ENCODE measurements at places on chromosomes 13 and 19.

- peak; percentile 27 for DNase-seq
Measured at GRCh38 chr19:17170538-17171297, 44.4 kb upstream of the USE1 start.

DNA sequence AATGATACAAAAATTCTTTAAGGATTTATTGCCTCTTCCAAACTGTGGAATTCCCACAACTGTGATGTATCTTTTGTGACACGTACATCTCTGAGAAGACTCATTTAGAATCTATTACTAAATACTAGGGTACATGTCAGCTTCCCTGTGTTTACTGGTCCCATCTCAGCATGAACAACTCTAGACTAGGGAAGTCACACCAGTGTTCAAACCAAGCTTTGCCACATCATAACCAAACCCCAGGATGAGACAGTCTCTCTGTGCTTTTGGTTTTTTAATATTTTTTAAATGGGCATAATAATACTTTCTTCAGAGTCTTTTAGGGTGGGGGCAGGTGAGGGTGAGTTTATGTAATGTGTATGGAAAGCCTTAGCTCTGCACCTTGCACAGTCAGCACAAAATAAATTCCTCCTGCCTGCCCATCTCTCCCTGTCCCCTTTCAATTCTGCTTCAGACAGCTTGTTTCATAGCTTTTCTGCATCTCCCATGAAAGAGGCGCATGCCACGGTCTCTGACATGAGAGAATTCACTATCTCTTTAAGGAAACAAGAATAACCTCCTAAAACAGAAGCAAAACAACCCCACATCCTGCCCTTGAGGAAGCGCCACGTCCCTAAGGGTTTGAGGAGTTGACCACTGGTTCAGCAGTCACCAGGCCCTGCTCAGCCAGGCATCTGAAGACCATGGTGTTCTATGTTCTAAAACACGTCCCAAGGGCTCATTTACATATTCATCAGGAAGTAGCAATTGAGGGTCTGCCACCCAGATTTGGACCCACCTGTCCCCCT, 174.5 kb downstream of the USP12 start:
- no peak for DNase-seq

DNA sequence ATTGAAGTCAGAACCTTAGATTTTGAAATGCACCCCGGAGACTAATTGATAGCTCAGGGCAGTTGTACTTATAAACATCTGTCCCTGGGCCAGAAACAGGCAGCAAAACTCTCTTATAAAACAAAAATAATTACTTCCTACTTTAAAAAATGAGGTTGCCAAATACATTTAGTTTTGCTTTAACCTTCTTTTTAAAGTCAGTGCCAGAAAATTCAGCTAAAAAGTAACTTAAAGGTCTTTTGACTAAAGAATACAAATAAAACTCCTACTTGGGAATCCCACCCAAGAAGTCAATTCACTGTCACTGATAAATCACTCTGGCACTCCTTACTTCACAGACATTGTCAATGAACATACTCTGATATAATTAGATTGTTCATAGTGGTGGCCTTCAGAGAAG, 60.7 kb downstream of the DOCK9 start:
- no peak for DNase-seq

- DNase-seq = no peak
Measured at GRCh38 chr13:109172136-109172535, 542.7 kb downstream of the MYO16 start.

- DNase-seq = no peak
Measured at GRCh38 chr13:19590423-19590822, 29.1 kb upstream of the TPTE2 start.

DNA sequence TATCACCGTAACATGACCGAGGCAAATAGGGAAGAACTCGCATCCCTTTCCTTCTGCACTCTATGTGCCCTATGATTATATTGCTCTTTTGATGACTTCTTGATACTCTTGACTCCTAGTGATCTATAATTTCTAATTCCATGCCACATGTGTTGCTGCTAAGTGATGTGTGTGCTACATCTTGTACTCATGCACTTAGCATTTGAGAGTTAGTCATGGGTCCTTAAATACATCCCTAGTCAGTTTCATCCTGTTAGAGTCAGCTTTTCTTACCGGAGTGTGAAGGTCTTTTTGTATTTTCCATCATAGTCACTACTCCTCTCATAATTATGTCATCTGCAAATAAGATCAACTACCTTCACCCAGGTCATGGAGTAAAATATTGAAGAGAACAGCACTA, 30.2 kb downstream of the RXFP2 start:
- DNase-seq = no peak

GRCh38 chr19:2720777-2721569, at the start of gene DIRAS1:
TSS of gene DIRAS1 (minus strand) at chr19:2721372. CDS start at chr19:2717806, 3,566 bp downstream.
- no peak for DNase-seq

DNA sequence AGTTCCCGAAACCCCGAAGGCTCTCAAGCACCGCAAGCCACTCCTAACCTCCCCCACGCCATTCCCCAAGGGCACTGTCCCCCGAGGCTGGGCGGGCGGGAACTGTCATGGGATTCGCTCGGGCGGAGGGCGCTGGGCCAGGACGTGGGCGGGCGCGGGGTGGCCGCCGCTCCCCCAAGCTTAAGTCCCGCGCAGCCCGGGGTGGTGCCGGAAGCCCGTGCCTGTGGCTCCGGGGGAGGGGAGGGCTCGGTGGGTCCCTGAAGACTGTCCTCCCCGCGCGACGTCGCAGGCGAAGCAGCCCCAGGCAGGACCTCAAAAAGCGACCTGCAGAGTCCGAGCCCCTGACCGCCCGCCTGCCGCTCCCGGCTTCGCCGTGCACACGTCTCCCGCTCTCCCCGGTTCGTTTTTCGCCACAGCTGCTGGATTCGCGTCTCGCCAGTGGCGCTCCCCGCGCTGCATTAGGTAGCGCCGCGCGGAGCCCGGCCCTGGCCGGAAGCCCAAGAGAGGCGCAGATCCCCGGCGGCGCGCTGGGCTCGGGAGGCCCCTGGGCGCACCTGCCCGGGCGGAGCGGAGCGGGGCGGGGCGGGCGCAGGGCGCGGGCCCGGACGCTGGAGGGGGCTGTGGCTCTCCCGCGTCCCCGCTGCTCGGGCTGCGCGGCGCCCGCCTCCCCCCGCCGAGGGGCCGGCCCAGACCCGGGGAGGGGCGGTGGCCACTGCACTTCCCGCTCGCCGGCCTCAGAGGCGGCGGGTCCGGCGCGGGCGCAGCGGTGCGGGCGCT, at the start of gene FARP1:
TSS of gene FARP1 (plus strand) at position 715 of the 777 bp plus-strand sequence. CDS start 70,149 bp downstream, outside the sequence.
- DNase-seq = peak; percentile 8

- no peak for DNase-seq
Measured at GRCh38 chr19:12745166-12745897, 6.3 kb upstream of the BEST2 start.

- no peak for DNase-seq
Measured at GRCh38 chr13:49298903-49299605, 51.3 kb downstream of the CDADC1 start.

DNA sequence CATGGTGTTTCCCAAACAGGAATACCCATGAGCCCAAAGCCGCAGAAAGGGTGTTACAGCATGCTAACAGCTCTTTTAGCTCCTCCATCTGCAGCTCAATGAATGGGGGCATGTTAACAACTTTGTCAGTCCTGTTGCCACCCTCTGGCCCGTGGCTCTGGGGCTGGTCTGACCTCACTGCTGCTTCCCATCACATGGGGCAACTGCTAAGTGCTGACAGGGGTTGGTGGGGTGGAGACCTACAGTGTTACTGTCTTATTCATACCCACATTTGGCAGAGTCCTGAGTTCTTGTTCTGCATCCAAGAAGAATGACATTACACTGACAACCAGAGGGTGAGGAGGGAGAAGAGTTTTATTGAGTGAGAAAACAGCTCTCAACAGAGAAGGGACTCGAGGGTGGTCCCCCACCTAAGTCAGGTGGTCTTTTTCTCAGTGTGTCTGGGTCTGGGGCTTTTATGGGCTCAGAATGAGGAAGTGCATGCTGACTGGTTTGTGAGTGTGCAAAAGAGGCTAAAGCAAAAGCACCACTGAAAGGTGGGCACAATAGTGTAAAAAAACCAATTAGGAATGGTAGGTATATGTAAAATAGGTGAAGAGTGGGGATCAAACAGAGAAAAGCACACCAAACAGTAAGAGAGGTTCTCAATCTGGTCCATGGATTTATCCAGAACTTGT, 1952.0 kb upstream of the PCDH20 start:
- DNase-seq = no peak

- DNase-seq = no peak
Measured at GRCh38 chr19:19568802-19569756, 31.0 kb downstream of the CILP2 start.

DNA sequence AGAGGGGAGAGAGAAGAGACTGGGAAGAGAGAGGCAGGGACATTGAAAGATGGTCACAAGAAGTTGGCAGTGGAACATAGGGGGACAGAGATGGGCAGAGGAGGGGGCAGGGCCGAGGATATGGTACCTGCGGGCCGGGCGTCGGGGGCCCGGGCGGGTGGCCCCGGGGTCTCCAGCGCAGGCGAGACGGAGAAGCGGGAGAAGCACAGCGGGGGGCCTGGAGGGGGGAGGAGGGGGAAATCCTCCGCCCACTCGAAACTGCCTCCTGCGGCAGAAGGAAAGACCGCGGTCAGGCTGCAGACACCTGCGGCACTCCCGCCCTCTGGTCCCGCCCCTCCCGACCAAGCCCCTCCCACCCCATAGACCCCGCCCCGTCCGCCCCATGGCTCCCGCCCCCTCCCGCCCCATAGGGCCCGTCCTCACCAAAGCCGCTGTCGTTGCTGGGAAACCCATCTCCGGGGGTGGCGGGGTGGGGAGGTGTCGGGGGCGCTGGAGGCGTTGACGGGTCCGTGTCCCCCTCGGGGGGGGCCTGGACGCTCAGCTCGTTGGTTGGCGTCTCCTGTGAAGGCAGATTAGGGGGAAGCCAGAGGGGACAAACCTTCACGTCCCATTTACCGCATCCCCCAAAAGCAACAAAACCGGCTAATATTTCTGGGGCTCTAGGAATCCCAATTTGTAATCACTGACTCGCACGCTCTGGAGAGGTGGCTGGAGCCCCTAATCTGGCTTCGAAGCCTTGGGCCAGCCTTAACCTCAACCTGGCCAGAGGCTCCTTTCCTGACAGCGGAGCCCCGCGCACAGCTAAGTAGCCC, 20.4 kb downstream of the LMTK3 start:
- DNase-seq = peak; percentile 78

- peak; percentile 84 for DNase-seq
Measured at GRCh38 chr19:44447916-44448674, at the start of gene ZNF229. TSS of gene ZNF229 (minus strand) at chr19:44448472. CDS start at chr19:44442847, 5,625 bp downstream.

All from CD4-positive, alpha-beta T cell treated with Interleukin-1 beta for 1 hour (primary cell).